ENCODE measurements at places on chromosomes 5 and 9.

GRCh38 chr9:89448381-89448780 lies 49.5 kb downstream of the SEMA4D start:
- H3K36me3 ChIP-seq = no peaks in the 10 kb centered on the region
- H3K4me1 ChIP-seq = peaks cover 2% of the 10 kb centered on the region
- no peak overlapping the region for H3K27ac ChIP-seq
- no peak for DNase-seq
- H3K4me3 ChIP-seq = no peak overlapping the region

- no peak overlapping the region for H3K4me3 ChIP-seq
- H3K4me1 ChIP-seq = no peaks in the 10 kb centered on the region
- no peak overlapping the region for H3K27ac ChIP-seq
- no peak for DNase-seq
- no peaks in the 10 kb centered on the region for H3K36me3 ChIP-seq
Observed at GRCh38 chr9:99192786-99193465, 28.8 kb downstream of the ALG2 start.

GRCh38 chr5:143682246-143682905 lies 129.6 kb upstream of the HMHB1 start:
- no peak overlapping the region for H3K27ac ChIP-seq
- no peaks in the 10 kb centered on the region for H3K4me1 ChIP-seq
- H3K36me3 ChIP-seq = no peaks in the 10 kb centered on the region
- no peaks in the 10 kb centered on the region for H3K27me3 ChIP-seq

GRCh38 chr5:20145240-20145639 lies 157.2 kb upstream of the CDH18 start:
- no peak for DNase-seq
- H3K4me3 ChIP-seq = no peak overlapping the region
- H3K27ac ChIP-seq = no peak overlapping the region
- no peaks in the 10 kb centered on the region for H3K4me1 ChIP-seq
- H3K36me3 ChIP-seq = no peaks in the 10 kb centered on the region

DNA sequence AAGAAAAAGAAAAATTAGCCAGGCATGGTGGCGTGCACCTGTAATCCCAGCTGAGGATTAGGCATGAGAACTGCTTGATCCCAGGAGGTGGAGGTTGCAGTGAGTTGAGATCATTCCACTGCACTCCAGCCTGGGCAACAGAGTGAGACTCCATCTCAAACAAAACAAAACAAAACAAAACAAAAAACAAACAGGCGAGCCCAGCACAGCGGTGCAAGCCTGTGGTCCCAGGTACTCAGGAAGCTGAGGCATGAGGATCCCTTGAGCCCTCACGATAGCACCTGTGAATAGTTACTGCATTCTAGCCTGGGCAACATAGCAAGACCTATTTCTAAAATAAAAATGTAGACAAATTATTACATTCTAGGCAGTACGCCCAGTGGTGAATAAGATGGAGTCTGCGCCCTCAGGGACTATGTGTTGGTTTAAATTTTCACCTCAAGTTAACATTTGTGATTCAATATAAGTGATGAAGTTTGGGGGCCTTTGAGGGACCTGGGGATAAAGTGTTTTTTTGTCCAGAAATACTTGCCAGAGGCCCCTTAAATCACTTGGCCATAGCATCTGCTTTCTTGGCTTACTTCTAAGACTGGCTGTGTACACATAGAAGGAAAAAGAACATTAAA lies 3.4 kb upstream of the GAPVD1 start:
- H3K4me3 ChIP-seq = no peak overlapping the region
- no peak for DNase-seq
- H3K36me3 ChIP-seq = no peaks in the 10 kb centered on the region
- H3K27ac ChIP-seq = no peak overlapping the region
- H3K27me3 ChIP-seq = no peaks in the 10 kb centered on the region

GRCh38 chr5:137708796-137709559 lies 26.9 kb downstream of the KLHL3 start:
- H3K27ac ChIP-seq = no peak overlapping the region
- H3K27me3 ChIP-seq = no peaks in the 10 kb centered on the region
- H3K4me3 ChIP-seq = no peak overlapping the region
- no peaks in the 10 kb centered on the region for H3K4me1 ChIP-seq

DNA sequence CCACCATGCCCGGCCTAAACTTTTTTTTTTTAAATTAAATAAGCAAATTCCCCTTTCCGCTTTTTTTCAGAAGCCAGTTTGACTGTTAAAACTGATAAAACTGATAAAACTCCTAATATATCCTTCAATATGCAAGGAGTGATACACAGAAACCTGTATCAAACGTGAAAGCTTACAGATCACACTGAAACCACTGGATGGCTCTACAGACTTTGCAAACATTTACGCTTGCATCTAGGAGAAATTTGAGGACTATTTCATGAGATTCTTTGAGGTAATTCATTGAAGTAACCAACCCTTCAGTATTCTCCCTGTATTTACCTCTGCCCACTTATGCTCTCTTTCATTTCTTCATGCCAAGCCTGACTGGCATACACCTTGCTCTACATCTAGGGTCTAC lies 40.6 kb upstream of the CHD1 start:
- H3K4me3 ChIP-seq = no peak overlapping the region
- H3K36me3 ChIP-seq = no peaks in the 10 kb centered on the region
- H3K27me3 ChIP-seq = no peaks in the 10 kb centered on the region
- no peak overlapping the region for H3K27ac ChIP-seq
- no peaks in the 10 kb centered on the region for H3K4me1 ChIP-seq
- DNase-seq = no peak

DNA sequence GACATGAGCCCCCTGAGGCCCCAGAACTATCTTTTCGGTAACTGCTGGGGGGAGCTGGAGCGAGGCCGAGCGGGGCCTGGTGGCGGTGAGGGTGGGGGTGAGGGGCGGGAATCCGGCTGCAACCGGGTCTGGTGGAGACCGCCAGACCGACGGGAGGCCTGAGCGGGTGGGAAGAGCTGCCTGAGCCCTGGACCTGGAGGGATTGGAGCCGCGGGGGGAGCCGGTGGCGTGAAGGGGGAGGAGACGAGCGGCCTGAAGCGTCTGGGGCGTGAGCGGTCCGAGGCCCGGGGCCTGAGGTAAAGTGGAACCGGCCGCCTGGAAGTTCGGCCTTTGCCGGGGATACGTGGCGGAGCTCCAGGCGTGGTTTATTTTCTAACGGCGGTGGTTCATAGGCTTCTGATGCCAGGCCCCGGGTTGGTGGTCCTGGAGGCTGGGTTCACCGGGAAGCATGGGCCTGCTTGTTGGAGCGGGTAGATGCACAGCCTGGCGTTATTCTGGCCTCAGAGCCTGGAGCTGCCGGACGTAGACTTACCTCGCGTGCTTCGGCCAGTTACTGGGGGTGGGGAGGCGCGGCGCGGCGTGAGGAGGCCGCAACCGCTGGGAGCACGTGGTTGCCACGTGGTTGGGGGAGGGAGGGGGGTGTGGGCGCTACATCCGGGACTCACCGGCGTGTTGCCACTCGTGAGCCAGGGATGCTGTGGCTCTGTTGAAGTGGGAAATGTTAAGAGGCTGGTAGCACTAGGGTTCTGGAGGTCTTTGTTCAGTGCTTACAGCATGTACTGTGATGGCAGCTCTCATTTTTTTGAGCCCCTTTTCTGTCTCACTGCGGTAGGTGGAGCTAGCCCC lies 544 bp downstream of the NPM1 start:
- peak overlapping the region; percentile 89 for H3K4me3 ChIP-seq
- peak; percentile 34 for DNase-seq
- H3K36me3 ChIP-seq = peaks cover 48% of the 10 kb centered on the region
- peaks cover 13% of the 10 kb centered on the region for H3K4me1 ChIP-seq
- H3K27me3 ChIP-seq = no peaks in the 10 kb centered on the region

DNA sequence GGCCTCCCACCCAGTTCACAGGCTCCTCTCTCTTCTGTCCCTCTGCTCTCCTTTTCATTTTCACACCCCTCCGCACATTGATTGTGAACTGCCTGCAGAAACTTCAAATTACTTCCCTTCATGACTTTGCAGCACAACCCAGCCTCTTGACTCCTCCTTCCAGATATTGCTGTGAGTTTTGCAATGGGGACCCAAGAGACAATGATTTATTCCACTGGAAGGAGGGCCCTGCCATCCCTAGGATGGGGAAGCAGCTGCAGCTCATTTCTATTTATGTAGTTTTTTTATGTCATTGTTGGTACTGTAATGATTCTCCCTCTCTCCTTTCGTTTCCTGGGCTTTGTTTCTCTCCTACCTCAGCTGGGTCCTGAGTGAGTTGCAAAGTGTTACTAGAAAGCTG lies 364.9 kb downstream of the ICE1 start:
- no peaks in the 10 kb centered on the region for H3K36me3 ChIP-seq
- no peak overlapping the region for H3K27ac ChIP-seq
- no peaks in the 10 kb centered on the region for H3K27me3 ChIP-seq
- H3K4me1 ChIP-seq = no peaks in the 10 kb centered on the region

DNA sequence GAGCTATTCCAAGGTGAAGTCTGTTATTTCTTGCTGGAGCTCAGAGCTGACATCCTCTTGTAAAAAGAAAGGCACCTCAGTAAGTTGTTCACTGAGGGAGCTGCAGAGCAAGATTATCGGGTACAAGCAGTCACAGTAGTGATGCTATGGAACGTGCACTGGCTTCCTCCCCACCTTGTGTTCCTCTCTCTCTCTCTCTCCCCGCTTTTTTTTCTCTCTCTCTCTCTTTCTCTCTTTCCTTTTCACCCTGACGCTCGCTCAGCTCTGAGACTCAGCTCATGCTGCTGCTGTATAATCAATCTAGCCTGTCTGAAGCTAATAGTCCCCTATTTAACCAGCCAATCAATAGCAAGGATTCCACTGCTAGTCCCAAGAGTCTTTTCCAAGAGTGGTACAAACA lies 587.6 kb upstream of the CDH18 start:
- DNase-seq = no peak
- H3K4me1 ChIP-seq = peaks cover 2% of the 10 kb centered on the region
- H3K27ac ChIP-seq = no peak overlapping the region
- no peaks in the 10 kb centered on the region for H3K27me3 ChIP-seq

DNA sequence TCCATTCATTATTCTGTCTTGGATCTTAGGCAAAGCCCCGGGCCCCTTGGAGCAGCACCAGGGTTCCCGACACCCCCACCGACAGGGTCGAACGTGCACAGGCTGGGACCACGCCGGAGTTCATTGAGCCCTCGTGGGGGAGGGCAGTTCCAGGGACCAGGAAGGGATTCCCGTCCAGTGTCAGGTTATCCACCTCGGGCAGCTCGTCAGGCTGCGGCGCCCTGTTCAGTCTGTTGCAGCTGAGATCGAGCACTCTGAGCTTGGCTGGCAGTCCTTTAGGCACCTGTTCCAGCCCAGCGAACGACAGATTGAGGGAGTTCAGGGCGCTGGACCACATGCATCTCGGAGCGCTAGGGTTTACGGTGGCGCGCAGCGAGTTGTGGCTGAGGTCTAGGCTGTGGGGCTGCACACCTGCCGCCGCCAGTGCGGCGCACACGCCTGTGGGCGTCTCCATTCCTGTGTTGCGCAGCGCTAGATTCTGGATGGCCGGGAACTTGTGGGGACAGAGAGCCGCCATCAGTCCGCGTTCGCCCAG lies 1.1 kb downstream of the CD14 start:
- no peak overlapping the region for H3K4me3 ChIP-seq
- no peaks in the 10 kb centered on the region for H3K27me3 ChIP-seq
- H3K36me3 ChIP-seq = no peaks in the 10 kb centered on the region
- no peaks in the 10 kb centered on the region for H3K4me1 ChIP-seq
- DNase-seq = no peak

GRCh38 chr5:66306105-66306843 lies 162.2 kb downstream of the SREK1 start:
- H3K36me3 ChIP-seq = no peaks in the 10 kb centered on the region
- H3K27ac ChIP-seq = no peak overlapping the region
- DNase-seq = peak; percentile 34
- no peak overlapping the region for H3K4me3 ChIP-seq
- no peaks in the 10 kb centered on the region for H3K4me1 ChIP-seq
- H3K27me3 ChIP-seq = no peaks in the 10 kb centered on the region

GRCh38 chr5:77984587-77984986 lies 208.4 kb upstream of the TBCA start:
- no peak for DNase-seq
- no peaks in the 10 kb centered on the region for H3K27me3 ChIP-seq
- no peaks in the 10 kb centered on the region for H3K36me3 ChIP-seq
- H3K27ac ChIP-seq = no peak overlapping the region
- H3K4me3 ChIP-seq = no peak overlapping the region

DNA sequence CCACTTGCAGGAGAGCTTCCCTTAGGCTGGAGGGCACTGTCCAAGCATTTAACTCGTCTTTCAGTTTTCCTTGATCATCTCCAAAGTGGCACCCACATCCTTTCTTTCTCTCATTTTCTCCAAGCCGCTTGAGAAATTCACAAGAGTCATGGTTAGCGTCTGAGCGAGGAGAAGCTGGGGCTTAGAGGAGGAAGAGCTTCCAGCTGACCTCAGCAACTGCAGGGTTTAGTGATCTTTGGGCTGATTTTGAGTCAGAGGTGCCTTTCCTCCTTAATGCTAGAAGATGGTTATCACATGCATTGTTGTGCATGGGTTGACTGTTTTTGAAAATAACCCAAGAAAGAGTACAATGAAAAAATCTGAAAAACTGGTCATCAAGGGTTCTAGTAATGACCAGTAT lies 134.7 kb downstream of the GADD45G start:
- H3K4me1 ChIP-seq = no peaks in the 10 kb centered on the region
- no peak overlapping the region for H3K27ac ChIP-seq
- H3K36me3 ChIP-seq = no peaks in the 10 kb centered on the region
- DNase-seq = no peak

GRCh38 chr9:36423206-36423605 lies 23.1 kb upstream of the RNF38 start:
- H3K27ac ChIP-seq = no peak overlapping the region
- no peak overlapping the region for H3K4me3 ChIP-seq
- no peak for DNase-seq
- H3K27me3 ChIP-seq = no peaks in the 10 kb centered on the region

DNA sequence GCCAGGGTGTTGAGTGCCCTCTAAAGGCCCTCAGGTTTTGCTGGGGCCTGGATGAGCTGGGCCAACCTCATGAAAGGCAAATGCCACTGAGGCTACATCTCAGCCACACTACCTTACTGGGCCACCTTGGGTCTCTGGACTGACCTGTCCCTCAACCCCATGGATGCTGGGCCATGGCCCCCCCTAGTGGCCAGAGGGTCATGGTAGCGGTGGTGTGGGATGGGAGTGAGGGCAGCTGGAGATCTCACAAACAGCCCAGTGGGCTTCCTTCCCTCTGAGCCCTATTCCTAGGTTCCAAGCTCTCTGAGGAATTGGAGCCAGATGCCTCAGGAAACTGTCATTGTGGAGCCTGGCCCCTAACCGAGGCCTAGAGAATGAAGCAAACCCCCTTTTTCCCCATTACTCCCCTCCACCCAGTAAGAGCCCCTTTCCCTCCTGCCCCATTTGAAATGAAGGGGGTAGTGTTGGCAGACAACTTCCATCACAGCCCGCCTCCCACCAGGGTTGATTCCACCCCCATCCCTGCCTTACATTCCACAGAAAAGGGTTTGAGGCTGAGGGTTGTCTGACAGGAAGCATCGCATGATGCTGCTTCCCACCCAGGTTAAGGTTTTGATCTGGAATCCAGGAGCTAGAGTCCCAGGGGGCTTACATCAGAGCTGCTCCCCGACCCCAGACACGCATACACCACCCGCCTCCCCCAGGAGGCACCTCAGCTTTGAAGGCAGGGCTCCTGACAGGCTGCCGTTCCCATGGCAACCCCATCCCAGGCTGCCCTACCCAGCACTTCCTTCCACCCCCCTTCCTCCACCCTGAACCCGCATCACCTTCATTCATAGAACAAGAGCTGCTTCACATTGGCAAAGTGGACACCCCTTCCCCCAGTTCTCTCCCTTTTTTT lies 63.9 kb downstream of the PCDH1 start:
- H3K27ac ChIP-seq = no peak overlapping the region
- no peaks in the 10 kb centered on the region for H3K36me3 ChIP-seq
- H3K4me1 ChIP-seq = peaks cover 39% of the 10 kb centered on the region
